T follicular helper cell (primary cell): ENCODE measurements at places on chromosomes 3 and 15.
A peak's percentile ranks its signal among the peaks of the same experiment; 100 is the strongest.

- no peak for DNase-seq
Measured at GRCh38 chr15:92882697-92883162, 17.4 kb upstream of the CHD2 start.

- peak; percentile 49 for DNase-seq
Measured at GRCh38 chr3:47780741-47781684, 680 bp downstream of the SMARCC1 start.

DNA sequence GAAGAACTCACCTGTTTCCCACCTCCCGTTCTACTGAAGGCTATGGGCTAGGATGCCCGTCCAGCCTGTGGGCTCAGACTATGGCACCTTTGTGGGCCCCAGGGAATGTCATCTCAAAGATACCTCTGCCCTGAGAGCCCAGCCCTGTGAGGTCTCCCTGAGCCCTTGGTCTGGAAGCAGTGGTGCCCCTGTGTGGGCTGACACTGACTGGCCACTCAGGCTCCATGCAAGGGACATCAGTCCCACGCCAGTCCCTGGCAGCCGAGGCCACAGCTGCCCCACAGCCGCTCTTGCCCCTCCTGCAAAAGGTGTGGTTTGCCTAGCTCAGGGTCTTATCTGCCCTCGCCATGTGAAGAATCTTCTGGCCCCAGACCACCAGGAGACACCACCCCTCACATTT is 106.9 kb downstream of the KLF13 start:
- no peak for DNase-seq

- no peak for DNase-seq
Measured at GRCh38 chr15:97875513-97876280, 84.8 kb upstream of the ARRDC4 start.

DNA sequence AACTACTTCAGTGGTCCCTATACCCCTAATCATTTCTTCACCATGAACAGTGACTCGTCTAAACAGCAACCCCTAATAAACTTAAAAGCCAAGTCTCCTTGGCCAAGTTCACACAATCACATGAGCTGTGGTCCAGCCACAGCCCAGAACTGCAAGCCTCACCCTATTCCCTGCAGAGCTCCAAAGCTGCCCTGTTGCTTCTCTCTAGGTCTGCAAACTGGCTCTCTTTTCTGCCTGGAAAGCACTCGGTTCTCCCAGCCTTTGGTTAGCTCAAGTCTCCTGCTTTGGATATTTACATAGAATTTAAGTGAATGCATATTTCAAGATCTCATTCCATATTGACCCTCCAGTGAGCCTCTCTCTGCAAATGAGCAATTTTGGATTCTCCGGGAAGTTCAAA is 107.0 kb downstream of the TOP2B start:
- no peak for DNase-seq
